ENCODE measurements at places on chromosomes 7 and 10.

DNA sequence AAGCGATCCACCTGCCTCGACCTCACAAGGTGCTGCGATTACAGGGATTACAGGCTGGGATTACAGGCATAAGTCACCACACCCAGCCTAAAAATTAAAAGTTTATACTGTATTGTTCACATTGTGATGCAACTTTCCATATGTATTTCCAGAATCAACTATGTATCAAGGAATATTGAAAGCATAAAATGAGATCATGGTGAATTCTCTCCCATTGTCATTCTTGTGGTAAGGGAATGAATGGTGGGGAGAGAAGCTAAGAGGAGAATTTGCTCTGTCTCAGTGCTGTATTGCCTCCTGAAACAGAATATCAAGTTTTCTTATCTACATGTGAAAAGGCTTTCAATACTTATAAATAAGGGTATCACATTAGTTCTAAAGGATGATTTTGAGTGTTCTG lies 81.7 kb downstream of the CD36 start:
- no peak for DNase-seq

DNA sequence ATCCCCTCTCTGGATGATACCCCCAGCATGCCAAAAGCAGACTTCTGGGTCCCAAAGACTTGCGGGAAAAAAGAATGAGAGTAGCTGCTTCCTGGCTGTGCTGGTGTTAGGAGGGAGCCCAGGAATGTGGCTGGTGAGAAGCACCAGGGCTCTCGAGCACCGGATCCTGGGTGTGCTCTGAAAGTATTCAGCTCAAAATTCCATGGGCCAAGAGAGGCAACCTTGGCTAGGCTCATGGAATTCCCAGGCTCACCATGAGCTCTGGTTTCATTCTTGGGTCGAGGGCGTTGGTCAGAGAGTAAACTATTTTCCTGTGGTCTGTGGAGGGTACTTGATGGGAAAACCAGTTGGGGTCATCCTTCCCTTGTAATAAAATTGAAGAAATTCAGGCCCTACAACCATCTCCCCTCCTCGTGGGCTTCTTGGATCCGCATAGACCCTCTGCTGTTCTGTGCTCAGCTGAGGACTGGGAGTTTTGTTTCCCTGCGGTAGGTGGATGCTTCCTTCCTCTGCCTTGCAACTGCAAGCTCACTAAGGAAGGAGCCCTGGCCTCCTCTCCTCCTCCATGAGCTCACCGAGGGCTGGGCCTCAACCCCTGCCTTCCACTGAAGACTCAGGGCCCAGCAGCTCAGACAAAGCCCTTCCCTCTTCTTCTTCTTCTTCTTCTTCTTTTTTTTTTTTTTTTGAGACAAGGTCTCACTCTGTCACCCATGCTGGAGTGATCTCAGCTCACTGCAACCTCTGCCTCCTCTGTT lies 34.5 kb upstream of the AQP1 start:
- no peak for DNase-seq

- no peak for DNase-seq
Observed at GRCh38 chr10:49123981-49124950, 8.9 kb upstream of the VSTM4 start.

GRCh38 chr7:8120390-8121058 lies 141.4 kb downstream of the ICA1 start:
- DNase-seq = no peak

DNA sequence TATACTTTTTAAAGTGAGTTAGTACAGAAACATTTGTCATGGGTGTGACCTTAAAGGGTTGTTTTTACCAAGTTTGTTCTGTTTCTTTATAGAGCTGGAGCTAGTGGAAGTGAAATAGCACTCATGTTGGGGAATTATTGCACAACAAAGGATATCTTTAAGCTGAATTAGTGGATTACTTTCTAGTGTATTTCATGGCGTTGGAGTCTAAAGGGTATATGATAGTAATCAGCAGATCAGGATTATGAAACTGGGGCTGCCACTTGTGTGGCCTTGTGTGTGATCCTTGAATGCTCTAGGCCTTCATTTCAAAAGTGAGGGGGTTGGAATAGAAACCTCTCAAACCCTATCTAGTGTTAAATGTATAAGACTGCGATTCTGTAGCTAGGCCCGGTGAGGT lies 123.6 kb downstream of the LYZL1 start:
- no peak for DNase-seq

DNA sequence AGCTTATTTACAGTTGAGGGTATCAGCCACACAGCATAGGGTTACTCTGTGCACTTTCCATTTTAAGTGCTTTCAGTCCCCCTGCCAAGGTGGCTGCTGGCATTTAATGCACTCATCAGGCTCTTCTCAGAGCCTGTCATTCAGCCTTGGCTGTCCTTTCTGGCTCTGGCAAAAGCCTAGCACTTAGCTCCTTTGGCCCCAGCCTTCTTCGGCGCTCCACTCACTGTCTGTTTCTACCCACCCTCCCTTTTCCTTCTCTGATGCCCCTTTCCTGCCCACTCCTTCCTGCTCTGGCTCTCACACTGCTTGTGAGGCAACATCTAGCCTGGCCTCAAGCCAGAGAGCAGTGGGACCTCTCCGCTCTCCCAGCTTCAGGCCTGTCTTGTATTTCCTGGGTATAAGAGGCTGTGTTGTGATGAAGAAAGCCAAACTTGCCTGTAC lies 60.2 kb downstream of the WIPF3 start:
- no peak for DNase-seq

GRCh38 chr7:149385195-149385950 lies 75.5 kb downstream of the ZNF777 start:
- DNase-seq = no peak

GRCh38 chr10:60169111-60169510 lies 220.6 kb downstream of the ANK3 start:
- no peak for DNase-seq

GRCh38 chr10:29585488-29585976 lies 49.2 kb downstream of the SVIL start:
- no peak for DNase-seq

- DNase-seq = no peak
Observed at GRCh38 chr10:112785089-112785488, 165.0 kb upstream of the TCF7L2 start.

GRCh38 chr10:132589015-132589414 lies 51.4 kb downstream of the INPP5A start:
- DNase-seq = no peak

- DNase-seq = no peak
Observed at GRCh38 chr7:21450941-21451340, 23.1 kb downstream of the SP4 start.

GRCh38 chr10:74047871-74048270 lies 50.0 kb downstream of the VCL start:
- DNase-seq = no peak

- no peak for DNase-seq
Observed at GRCh38 chr10:102266670-102267069, 21.3 kb downstream of the GBF1 start.

DNA sequence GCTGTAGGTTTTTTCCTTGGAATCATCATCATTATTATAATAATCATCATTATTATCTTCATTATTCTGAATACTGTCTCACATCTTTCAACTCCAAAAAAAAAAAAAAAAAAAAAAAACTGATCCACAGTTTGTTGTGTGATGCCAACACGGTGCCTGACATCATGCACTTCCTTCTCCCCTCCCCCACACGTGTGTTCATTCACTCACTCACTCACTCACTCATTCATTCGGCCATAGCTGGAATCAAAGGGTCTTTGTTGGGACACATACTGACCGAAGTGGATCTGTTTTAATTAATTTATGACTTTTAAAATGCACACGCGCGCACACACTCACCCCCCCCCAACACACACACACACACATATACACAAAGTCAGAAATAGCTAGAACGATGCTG lies 177.8 kb downstream of the PIP4K2A start:
- no peak for DNase-seq

- DNase-seq = no peak
Observed at GRCh38 chr10:47369251-47369894, 14.7 kb downstream of the ZNF488 start.

- DNase-seq = no peak
Observed at GRCh38 chr10:19828278-19829049, 12.2 kb downstream of the PLXDC2 start.

DNA sequence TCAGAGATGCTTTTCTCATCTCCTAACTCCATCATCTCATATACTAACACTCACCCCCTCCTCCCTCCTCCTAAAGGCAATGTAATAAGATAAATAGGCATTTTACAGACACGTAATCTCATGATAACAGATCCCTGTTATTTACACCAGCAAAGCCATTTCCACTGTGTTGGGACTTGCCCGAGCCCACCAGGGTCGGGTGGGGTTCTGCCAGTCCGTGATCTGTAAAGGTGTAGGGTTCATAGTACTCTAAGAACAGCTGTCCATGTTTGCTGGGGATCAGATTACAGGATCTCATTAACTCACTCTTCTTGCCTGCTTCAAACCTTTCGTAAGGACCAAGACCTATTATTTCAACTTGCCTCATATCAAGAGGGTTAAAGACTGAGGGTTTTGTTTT lies 172.4 kb downstream of the FZD1 start:
- DNase-seq = no peak

DNA sequence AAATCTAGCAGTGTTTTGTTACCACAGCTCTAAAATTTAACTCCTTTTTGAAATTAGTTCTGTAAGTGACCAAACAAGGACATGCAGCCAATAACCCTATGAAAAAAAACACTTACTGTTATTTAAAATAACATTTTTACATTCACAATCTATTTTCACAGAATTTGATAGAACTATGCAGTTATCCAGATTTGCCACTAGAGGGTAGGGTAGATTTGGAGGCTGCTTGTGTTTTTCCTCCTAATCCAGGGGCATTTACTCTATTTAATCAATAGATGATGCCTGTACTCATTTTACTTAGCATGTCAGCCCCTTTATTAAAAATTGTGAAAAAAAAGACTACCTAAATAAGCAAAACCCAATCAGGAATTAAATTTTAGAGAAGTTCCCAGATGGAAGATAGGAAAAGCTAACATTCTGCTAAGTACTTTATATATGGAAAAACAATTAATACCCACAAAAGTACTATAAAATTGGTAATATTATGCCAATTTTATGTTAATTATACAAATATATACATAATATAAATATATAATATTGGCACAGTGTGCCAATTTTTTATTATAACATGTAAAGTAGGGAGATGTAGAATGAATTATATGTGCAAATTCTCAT lies 18.1 kb upstream of the LIPK start:
- DNase-seq = peak; percentile 31

DNA sequence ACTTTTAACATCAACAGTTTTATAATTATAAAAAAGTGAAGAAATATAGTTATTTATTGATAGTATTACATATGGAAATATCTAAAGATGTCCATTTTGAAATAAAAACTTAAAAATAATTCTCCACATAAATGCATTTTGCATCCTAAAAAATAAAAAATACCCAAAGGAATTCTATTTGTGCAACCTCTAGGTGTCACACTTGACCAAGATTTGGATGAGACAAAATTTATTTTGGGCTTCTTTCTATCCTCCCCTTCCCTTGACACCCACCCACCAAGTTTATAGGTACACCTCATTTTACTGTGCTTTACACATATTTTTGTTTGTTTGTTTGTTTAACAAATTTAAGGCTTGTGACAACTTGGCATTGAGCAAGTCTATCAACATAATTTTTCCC lies 3.3 kb upstream of the THSD7A start:
- no peak for DNase-seq

- no peak for DNase-seq
Observed at GRCh38 chr10:99920901-99921300, 88.8 kb downstream of the DNMBP start.

- DNase-seq = no peak
Observed at GRCh38 chr10:70649526-70649925, 22.8 kb upstream of the ADAMTS14 start.

GRCh38 chr7:4799508-4800268 lies 24.3 kb downstream of the AP5Z1 start:
- no peak for DNase-seq

GRCh38 chr7:131605280-131605878 lies 49.0 kb upstream of the PODXL start:
- no peak for DNase-seq

GRCh38 chr10:94785211-94785610 lies 22.7 kb downstream of the CYP2C19 start:
- no peak for DNase-seq

GRCh38 chr10:8242295-8242872 lies 187.9 kb downstream of the GATA3 start:
- no peak for DNase-seq

DNA sequence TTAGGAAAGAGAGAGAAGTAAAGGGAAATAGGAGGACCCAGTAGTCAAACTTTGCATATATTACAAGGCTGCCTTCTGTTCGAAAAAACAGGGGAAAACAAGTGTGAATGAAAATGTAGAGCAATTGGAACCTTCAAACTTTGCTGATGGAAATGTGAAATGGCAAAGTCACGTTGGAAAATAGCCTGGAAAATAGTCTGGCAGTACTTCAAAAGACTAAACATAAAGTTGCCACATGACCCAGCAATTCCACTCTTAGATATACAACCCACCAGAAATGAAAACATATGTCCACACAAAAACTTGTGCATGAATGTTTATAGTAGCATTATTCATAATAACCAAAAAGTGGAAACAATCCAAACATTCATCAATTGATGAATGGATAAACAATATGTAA lies 78.6 kb upstream of the IFRD1 start:
- no peak for DNase-seq

DNA sequence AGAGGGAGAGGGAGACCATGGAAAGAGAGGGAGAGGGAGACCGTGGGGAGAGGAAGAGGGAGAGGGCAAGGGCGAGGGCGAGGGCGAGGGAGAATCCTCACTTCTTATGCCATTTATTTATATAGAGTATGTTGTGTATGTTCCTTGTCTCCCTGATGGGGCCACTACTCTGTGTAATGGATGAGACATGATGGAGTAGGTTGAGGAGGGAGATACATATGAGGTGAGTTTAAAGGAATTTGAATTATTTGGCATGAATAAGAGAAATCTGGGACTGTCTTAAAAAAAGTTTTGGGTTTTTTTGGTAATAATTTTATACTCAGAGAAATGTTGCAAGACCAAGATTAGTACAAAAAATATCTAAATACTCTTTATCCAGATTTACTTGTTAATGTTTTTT lies 20.1 kb downstream of the CCSER2 start:
- no peak for DNase-seq

- DNase-seq = no peak
Observed at GRCh38 chr10:62619413-62619738, 185.1 kb upstream of the ADO start.

DNA sequence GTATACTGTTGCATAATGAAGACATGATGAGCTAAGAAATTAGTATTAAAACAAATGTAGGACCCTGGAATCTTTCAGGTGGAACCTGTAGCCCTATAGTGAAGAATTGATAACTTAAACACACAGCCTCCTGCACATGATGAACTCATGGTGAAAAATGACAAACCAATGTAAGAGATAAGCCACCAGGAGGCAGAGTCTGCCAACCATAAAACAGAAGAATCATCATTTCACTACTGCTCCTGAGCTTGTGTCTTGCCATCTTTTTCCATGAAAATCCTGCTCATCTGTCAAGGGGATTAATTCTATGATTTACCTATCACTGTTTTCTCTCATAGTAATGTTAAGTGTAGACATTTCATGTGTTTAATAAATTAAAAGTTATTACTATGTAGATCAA lies 363.9 kb downstream of the MALRD1 start:
- DNase-seq = no peak

All from CD4-positive, alpha-beta T cell treated with Interleukin-21 for 1 hour (primary cell).